ENCODE measurements at places on chromosomes 16 and 17.

DNA sequence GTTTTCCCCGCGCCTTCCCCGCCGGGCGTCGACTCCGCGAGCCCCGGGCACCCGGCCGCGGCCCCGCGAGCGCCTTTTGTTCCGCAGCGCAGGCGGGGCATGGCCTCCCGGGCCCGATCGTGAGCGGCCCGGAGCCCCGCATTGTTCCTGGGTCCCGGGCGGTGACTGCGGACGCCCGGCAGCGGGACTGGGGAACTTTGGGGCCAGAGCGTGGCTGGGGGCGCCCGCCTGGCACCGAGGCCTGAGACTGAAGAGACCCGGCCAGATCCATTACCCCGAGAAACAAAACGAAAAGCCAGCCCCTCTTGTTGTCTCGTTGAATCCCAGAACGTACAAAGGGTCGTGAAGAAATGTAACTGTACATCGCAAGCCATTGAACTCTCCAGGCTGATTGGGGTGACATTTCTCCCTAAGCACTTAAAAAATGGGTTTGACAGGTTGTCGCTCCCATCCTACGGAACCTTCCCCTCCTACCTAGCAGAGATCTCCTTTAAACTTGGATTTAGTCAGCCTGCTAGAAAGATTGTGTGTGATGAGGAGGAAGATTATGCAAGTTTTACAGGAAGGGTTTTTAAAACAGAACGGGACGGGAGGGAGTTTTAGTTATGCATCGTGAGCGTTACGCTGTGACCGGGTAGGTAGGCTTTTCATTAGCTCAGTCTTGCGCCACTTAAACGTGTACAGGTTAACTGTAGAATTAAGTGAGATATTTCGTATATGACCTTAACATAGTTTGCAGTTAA is 825 bp downstream of the METTL9 start:
- DNase-seq = no peak

- DNase-seq = peak; percentile 86
Observed at GRCh38 chr17:56912105-56912999, 1.5 kb downstream of the TRIM25 start.

- no peak for DNase-seq
Observed at GRCh38 chr17:47013341-47013740, 34.3 kb upstream of the RPRML start.

- DNase-seq = no peak
Observed at GRCh38 chr16:694187-694862, 4.1 kb upstream of the WDR24 start.

GRCh38 chr16:84303023-84303422 is 8.3 kb downstream of the WFDC1 start:
- peak; percentile 59 for DNase-seq
